Sigmoid colon (tissue), 7 donors: ENCODE measurements at places on chromosomes 6 and 20.

- peak; percentile 81 for DNase-seq
Measured at GRCh38 chr6:39821742-39822532, 29.8 kb downstream of the DAAM2 start.

DNA sequence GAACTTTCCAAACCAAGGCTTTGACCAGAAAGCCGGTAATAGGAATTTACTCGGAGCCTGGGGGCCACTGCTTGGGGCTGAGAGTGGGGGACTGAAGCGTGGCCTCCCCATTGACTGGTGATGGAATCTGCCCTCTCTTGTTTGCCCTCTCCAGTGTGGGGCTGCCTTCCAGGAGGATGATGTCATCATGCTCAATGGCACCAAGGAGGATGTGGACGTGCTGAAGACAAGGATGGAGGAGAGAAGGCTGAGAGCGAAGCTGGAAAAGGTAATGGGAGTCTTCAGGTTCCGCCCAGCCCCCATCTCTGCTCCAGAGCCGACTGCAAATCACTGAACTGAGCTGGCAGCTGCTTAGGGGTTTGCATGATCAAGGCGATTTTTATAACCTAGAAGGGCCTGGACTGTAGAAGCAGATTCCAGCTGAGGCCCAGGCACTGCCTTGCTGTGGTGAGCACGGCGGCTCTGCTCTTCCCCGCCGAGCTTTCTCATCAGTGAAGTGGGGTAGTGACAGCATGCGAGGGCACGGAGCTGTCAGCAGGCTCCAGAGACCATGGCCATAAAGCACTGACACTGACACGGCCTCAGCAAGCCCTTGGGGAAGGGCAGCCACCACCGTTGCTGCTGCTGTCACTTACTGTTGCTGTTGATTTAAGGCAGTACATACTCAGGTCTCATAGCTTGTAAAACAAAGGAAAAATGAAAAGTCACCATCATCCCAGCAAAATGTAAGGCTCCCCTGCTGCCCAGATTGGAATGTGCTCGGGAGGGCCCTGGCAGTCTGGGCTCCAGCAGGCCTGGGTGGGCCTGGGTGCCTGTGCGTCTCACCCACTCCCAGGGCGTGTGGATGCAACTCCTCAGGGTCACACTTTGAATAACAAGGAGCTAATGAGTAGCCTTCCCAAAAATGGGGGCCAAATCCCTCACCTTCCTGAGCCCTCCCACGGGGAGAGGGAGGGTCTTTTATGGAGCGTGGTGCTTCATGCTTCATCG lies 11.1 kb upstream of the FAM209A start:
- no peak for DNase-seq

DNA sequence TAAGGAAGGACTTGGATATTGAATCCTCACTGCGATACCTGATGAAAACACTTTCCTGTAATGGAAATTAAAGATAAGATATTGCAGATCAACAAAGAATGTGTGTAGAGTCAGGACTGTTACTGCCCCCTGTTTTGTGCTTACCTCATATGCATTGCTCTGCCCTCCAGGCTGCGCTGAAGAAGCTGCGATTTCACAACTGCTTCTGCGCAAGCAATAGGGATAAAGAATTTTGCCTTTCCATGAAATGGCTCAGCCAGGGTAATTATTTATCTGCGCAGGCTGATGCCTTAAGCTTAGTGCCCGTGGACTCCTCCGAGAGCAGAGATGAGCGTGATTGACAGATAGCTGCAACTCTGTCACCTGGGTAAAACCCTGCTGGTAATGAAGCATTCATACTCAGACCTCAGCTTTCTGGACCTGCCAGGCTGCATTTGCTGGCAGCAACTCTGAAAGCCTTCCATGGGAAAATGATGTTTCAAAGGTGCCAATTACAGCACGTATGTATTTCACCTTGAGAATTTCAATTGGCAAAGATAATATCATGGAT lies 370.6 kb downstream of the SAMD5 start:
- no peak for DNase-seq

DNA sequence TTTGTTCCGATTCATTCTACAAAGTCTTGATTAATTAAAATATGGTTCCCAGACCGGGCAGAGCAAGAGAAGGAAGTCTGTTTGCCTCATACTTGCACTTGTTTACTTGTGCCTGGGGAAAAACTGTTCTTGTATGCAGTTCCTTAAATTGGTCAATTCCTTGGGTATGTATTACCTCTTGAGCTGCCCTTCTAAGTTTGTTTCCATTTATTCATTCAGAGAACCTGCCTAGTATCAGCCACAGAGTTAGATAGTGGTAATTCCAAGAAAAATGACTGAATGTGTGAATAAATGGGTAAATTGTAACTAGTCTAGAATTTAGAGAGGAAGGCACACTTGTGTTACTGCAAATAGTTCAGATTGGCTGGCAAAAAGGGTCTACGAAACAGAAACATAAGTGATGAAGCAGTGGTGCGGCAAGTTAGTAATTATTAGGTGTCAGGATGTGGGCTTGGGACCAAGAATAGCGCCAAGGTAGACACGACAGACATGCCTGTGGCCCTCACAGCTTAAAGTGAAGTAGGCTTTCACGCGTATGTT lies 525 bp upstream of the MAK start:
- no peak for DNase-seq

DNA sequence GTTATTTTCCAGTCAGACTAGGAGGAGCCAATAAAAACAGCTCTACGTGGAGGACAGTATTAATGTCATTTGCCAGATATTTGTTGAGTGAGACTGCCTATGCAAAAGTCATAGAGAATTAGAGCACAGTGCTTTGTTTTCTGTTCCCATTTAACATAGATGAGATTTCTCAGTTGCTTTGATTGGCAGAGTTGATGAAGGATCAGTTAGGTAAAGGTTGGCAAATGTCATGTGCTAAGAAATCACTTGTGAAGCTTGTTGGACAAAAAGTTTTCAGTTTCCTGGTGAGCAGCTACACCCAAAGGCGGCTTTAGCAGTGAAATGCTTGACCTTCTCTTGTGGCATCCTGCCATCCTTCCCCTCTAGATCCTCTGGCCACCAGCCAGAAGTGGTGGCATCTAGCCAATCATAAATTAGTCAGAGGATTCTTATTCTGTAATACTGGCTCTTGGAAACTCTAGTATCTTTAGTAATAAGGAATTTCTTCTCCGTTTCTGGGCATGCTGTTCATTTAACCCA lies 37.0 kb downstream of the BCKDHB start:
- peak; percentile 77 for DNase-seq

GRCh38 chr6:40359808-40360207 lies 227.4 kb downstream of the LRFN2 start:
- no peak for DNase-seq

DNA sequence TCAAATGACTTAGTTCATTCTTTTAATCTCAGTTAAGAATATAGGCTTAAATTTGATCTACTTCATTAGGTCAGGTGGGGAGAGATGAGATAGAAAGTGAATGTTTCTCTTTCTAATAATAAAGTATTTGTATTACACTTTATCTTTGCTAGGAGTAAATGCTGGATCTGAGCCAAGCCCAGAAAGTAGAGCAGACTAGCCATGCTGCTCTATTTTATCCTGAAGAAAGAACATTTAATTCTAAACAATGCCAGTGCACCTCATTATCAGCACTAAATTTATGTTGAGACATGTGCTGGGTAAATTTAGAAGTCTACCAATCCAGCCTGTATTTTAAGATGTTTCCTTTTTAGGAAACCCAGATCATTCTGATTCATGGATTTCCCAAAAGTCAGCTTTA lies 43.5 kb downstream of the AKIRIN2 start:
- DNase-seq = no peak

GRCh38 chr20:36097337-36098151 lies 57.0 kb upstream of the EPB41L1 start:
- DNase-seq = no peak

DNA sequence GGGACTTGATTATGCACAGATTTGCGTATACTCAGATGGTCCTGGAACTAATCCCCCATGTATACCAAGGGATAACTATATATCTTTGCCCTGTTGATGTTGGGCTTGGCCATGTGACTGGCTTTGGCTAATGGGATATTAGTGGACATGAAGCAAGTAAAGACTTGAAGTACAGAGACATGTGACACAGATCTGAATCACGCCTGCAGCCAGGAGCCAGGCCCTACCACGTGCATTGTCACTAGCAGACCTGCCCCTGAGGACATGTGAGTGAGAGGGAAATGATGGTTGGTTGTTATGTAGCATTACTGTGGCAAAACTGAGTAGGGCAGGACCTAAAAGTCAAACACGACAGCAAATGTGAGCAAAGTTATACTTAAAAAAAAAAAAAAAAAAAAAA lies 155.7 kb downstream of the AKAP7 start:
- DNase-seq = no peak

DNA sequence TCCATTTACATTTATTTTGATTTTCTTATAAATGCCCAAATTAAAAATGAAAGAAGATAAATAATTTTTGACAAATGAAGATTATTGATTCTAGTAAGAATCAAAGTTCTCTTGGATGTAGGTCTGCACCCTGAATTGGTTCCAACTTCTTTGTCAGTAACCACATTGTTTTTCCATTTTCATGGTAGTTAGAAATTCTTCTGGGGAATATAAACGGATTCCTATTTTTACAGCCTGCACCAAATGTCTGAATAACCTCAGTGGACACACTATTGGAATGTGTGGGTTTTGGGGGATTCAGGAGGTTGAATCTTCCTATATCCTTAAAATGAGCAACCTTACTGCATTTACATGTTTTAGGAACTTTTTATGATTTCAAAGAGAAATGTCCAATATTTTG lies 1085.3 kb upstream of the MAP3K7 start:
- no peak for DNase-seq

DNA sequence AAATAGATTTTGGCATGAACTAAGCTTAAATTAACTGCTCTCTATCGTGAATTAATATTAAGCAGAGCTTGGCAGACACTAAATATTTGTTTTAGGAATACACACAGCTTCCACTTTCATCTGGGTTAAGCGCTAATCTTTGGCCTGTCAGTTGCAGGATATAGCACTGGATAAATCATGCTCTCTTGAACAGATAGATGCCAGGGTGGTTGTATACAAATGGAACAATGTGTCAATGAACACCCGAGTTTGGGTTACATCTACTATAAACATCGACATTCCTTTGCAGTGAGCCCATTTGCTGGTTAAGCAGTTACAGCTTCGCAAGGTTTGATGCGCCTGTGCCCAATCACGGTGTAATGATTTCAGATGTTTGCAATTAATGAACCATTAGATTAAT lies 338.2 kb upstream of the ZFP64 start:
- DNase-seq = no peak

DNA sequence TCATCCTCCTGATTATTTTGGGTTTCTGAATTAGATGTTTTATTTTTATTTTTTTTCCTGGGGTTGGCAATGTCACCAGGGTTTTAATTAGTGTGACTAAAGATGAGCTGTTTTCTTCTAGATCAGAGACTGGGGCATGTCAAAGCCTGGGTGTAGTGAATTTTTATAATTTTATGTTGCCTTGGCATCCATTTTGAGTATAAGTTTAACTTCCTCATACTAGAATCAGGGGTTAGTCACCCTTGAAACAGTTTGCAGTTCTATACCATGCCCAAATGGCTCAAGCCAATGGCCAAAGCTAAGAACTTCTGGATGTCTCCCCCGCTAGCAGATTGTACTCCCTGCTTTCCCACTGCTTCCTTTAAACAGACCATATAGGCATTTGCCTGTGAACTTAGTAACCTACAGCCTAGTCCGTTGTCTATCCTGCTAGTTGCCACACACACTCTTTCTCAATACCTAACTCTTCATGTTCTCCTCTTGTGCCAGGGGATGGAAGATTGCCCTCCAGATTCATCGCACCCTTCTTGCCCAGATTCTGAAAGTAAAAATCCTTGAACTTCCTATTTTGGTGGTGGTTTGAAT lies 54.5 kb downstream of the KIAA0408 start:
- DNase-seq = no peak

GRCh38 chr6:16095180-16095579 lies 33.7 kb upstream of the MYLIP start:
- DNase-seq = no peak

- no peak for DNase-seq
Measured at GRCh38 chr6:77930952-77931351, 278.1 kb downstream of the MEI4 start.

DNA sequence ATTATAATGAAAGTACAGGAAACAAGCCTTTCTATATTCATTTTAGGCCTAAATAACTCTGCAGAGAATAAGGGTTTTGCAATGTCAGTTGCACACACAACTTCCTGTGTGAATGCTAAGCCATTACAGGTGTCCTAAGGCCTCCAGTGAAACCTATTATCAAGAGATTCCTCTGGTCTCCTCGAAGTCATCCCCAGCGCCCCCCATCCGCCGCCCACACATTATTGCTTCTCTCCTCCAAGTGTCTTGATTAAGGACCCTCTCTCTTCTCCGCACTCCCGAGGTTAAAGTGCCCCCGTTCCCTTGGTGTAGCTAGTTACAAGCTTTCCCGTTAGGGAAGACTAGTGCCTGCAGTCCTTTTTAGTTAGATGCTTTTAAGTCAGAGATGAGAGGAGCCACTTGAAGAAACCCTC lies 1.3 kb downstream of the HIVEP2 start:
- DNase-seq = no peak

- peak; percentile 66 for DNase-seq
Measured at GRCh38 chr20:38303908-38304379, at the start of gene BPI. Gene BPI (plus strand): TSS chr20:38304156. CDS start chr20:38304224, 68 bp downstream.

DNA sequence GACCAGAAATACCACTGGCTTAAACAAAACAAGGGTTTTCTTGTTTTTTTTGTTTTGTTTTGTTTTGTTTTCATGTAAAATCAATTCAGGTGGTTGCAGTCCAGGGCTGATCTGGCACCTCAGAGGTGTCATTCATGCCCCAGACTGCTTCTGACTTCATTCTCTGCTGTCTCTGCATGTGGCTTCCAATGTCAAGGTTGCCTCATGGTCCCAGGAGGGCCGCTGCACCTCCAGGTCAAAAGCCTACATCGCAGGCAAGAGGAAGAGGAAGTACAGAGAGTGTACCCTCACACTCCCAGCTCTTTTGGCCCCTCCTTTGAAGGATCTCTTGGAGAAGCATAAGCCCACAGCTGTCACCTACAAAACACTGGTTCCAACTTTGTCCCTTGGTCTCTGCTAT lies 1.4 kb upstream of the BTN3A1 start:
- DNase-seq = no peak

- DNase-seq = peak; percentile 63
Measured at GRCh38 chr20:36950414-36951197, 902 bp downstream of the SAMHD1 start.

DNA sequence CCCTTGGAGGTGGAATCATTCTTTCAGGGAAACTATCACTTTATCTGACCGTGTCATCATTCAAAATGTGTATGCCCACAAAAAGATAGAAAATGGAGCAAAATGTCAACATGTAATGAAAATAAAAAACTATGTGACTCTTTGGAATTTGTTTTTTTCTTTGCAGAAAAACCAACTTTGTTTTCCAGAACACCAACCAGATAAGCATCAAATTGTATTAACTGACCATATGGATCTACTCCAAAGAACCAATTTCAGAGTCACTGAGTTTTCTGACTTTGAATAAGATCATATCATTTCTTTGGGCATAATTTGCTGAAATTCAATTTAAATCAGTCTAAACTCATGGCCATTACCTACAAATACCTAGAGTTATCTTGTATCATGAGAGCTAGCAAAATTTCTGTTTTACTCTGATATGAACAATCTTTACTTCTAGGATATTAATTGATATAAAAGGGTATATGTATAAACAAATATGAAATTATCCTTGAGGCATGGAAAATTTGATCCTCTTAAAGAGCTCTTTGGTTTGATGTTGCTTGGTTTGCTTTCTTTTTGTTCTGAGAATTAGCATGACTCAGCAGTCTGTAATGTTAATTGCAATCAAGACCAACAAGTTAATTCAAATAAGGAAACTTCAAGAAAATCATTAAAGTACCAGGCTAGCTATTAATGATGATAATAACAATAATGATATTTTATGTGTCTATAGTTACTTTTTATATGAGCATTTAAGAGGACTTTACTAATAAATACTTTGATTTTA lies 444.4 kb upstream of the MARCKS start:
- no peak for DNase-seq
